ENCODE measurements at places on chromosomes 1 and 21.
A peak's percentile ranks its signal among the peaks of the same experiment; 100 is the strongest.

DNA sequence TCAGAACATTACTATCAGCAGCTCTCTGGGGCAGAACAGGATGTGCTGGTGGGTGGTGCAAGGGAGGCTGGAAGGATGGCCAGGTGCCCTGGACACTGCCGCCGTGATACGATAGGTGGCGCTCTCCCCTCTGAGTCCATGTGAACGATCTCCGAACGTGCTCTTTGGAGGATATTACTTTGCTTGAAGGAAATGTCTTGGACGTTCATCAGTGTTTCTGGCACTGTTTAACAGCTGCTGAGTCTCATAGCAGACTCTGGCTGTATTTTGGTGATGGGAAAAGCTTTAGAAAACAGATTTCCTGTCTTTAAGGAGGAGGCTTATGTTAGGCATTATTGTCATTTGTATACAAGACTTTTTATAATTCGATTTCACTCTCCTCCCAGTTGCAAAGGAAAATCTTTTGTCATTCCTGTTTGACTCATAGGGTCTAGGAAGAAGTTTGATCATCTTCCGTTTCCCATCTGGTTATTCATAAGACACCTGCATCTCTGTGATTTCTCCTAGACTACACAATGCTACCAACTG lies 386.2 kb upstream of the ADGRL2 start:
- H3K27me3 ChIP-seq: no peaks in the 10 kb centered on the region
- no peaks in the 10 kb centered on the region for H3K4me1 ChIP-seq
- H3K36me3 ChIP-seq: no peaks in the 10 kb centered on the region

- no peaks in the 10 kb centered on the region for H3K36me3 ChIP-seq
- no peaks in the 10 kb centered on the region for H3K27me3 ChIP-seq
- peak; percentile 50 for DNase-seq
- H3K4me1 ChIP-seq: peaks cover 38% of the 10 kb centered on the region
- H3K27ac ChIP-seq: peak overlapping the region; percentile 33
These were observed 64.4 kb upstream of the NEK2 start for GRCh38 chr1:211739671-211740411.

- DNase-seq: no peak
- peak overlapping the region; percentile 98 for H3K27ac ChIP-seq
- H3K27me3 ChIP-seq: no peaks in the 10 kb centered on the region
- no peak overlapping the region for H3K4me3 ChIP-seq
These were observed 4.1 kb downstream of the TAGLN2 start for GRCh38 chr1:159921251-159921650.

- DNase-seq: no peak
- H3K36me3 ChIP-seq: no peaks in the 10 kb centered on the region
- no peaks in the 10 kb centered on the region for H3K4me1 ChIP-seq
- H3K27ac ChIP-seq: no peak overlapping the region
- H3K4me3 ChIP-seq: no peak overlapping the region
These were observed 191.8 kb downstream of the TPR start for GRCh38 chr1:186183219-186183618.

- H3K4me1 ChIP-seq: no peaks in the 10 kb centered on the region
- no peak overlapping the region for H3K4me3 ChIP-seq
- no peak overlapping the region for H3K27ac ChIP-seq
- no peaks in the 10 kb centered on the region for H3K27me3 ChIP-seq
- DNase-seq: no peak
These were observed 21.8 kb upstream of the IL20 start for GRCh38 chr1:206843626-206844025.

GRCh38 chr1:225480825-225481434 lies 53.1 kb upstream of the LBR start:
- H3K36me3 ChIP-seq: no peaks in the 10 kb centered on the region
- no peaks in the 10 kb centered on the region for H3K27me3 ChIP-seq
- H3K4me3 ChIP-seq: no peak overlapping the region
- H3K27ac ChIP-seq: no peak overlapping the region
- peak; percentile 66 for DNase-seq
- peaks cover 38% of the 10 kb centered on the region for H3K4me1 ChIP-seq

DNA sequence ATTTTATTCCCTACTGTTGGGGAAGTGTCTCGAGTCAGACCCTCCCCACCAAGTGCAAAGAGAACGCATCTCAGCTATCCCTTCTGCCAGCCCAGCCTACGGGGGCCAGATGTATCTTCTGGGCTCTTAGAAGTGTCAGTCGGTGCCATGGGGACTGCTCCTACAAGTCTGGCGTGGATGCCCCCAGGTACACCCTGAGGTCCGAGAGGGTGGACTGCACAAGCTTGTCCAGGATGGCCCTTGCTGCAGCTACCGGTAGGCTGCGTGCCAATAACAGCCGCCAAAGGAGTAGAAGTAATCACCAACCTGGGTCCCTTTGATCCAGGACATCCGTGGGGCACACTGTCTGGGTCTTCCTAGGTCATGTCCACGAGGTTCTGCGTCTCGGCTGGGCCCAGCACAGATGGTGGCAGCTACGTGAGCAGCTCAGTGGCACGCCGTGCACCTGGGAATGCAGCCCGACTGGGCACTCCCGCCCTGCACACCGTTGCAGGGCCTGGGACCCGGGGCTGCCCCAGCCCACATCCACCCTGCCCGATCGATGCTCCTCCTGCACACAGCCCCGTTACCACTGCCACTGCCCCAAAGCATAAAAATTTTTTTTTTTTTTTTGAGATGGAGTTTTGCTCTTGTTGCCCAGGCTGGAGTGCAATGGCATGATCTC lies 8.8 kb upstream of the SSU72 start:
- no peaks in the 10 kb centered on the region for H3K36me3 ChIP-seq
- H3K4me1 ChIP-seq: no peaks in the 10 kb centered on the region
- H3K27me3 ChIP-seq: peaks cover 2% of the 10 kb centered on the region
- H3K4me3 ChIP-seq: no peak overlapping the region

- no peaks in the 10 kb centered on the region for H3K36me3 ChIP-seq
- no peaks in the 10 kb centered on the region for H3K27me3 ChIP-seq
- no peak for DNase-seq
- H3K4me1 ChIP-seq: no peaks in the 10 kb centered on the region
- no peak overlapping the region for H3K27ac ChIP-seq
These were observed 229.8 kb upstream of the ADAMTS5 start for GRCh38 chr21:27196651-27197050.

- H3K4me3 ChIP-seq: no peak overlapping the region
- no peak for DNase-seq
- no peak overlapping the region for H3K27ac ChIP-seq
- peaks cover 6% of the 10 kb centered on the region for H3K4me1 ChIP-seq
These were observed 24.4 kb downstream of the MPZL1 start for GRCh38 chr1:167746013-167746672.

DNA sequence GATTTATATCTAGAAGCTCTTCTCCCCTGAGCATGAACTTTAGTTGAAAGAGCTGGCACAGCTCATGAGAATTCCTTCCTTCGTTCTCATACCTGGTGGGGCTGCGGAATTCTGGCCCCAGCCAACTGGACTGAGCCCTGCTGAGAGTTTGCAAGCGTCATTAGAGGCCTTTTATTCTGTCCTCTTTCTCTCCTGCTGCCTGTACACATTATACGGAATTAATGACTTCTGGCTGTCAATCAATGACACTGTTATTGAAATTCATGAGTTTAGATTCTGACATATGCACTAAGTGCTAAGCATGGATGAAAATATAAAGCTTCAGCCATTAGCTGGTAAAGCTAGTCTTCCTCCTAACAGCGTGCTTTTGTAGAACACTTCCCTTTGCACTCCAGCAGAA lies 27.5 kb downstream of the KAZN start:
- H3K4me1 ChIP-seq: no peaks in the 10 kb centered on the region
- H3K4me3 ChIP-seq: no peak overlapping the region
- no peaks in the 10 kb centered on the region for H3K36me3 ChIP-seq
- H3K27me3 ChIP-seq: no peaks in the 10 kb centered on the region

DNA sequence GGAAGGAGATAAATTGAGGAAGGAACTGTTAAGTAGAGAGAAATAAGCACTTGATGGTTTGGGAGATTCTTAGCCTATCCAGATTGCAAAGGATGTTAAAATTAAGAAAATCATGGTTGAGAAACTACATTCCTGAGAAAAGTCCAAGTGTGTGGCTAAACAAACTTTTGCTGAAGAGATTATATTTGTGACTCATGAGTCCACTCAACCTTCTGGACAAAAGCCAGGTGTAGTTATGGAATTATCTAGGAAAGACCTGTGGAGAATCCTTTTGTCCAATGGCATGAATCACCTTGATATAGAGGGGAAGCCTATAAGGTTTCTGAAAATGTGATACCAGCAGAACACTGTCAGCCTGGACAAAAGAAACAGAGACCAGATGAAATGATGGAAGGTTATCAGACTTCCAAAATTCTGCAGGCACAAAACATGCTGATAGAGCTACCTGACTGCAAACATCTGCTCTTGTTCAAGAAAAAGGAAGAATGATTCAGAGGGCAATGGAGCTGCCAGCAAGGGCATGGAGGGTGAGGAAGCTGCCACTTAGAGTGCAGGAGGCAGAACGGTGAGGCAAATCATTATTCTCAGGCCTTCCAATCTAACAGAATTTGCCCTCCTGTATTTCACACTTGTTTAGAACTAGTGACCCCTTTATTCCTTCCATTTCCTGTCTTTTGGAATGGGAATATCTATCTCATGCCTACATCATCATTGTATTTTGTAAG lies 300.6 kb upstream of the PRMT6 start:
- no peaks in the 10 kb centered on the region for H3K4me1 ChIP-seq
- no peaks in the 10 kb centered on the region for H3K27me3 ChIP-seq

DNA sequence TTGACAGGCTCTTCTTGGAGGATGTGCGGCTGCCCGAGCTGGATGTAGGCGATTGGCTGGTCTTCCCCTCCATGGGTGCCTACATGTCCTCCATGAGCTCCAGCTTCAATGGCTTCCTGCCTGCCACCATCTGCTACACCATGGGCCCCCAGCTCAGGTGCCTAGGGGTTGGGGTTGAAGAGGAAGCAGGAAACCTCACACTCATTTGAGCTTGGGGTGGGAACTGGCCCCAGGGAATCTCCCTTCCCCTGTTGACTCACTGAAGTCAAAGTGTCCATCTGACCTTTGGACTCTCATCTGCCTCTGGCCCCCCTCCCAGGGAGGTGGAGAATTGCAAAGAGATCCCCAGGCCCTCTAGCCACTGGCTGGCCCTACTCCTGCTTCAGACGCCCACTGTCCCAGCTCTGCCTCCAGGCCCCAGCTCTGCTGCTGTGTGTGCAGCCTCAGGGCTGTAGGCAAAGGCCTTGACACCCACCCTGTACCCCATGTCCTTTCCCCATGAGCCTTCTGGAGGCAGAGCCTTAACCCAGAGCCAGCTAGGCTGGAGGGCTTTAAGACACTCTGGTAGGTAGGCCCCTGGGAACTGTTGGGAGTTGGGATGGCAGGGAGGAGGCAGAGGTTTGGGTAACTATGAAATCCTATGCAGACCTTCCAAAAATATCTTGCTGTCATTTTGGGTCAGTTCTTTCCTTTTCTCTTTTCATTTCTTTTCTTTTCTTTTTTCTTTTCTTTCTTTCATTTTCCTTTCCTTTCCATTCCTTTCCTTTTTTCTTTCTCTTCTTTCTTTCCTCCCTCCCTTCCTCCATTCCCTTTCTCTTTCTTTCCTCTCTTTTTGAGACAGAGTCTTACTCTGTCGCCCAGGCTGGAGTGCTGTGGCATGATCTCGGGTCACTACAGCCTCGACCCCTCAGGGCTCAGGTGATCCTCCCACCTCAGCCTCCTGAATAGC lies 66.9 kb upstream of the TINAGL1 start:
- no peak overlapping the region for H3K27ac ChIP-seq
- no peaks in the 10 kb centered on the region for H3K36me3 ChIP-seq
- H3K4me1 ChIP-seq: peaks cover 10% of the 10 kb centered on the region
- no peak overlapping the region for H3K4me3 ChIP-seq
- no peak for DNase-seq
- no peaks in the 10 kb centered on the region for H3K27me3 ChIP-seq

DNA sequence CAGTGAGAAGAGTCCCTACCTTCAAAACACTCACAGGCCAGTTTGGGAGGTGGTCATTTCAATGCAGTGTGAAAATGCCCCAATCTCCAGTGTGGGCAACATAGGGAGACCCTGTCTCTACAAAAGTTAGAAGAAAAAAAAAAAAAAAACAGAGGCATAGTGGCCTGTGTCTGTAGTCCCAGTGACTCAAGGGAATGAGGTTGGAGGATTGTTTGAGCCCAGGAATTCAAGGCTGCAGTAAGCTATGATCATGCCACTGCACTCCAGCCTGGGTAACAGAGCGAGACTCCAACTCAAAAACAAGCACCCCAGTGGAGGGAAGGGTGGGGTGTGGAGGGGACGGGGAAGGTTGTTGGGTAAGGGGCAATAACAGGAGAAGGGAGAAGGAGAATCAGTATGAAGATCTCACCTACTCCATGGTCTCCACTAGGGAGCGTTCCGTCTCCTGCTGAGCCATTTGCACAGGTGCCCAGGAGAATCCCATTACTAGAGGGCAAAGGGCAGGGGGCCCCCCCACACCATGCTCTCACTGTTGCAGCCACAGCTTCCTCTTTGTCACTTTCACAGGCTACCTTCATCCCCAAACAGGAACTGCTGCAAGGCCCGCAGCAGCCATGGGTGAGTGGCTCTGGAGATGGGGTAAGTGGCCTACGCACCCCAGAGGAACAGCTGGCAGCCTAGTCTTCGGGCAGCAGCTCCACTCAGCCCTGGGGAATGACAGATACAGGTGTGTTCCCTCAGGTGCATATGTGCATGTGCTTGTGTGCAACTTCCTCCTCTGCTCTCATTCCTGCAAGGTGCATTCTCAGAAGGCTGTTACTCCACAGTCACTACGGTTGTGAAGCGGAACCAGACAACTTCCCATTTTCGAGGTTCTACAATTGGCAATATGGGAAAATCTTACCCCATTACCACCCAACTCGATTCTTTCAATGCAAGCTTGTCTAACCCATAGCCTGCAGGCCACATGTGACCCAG lies 87.9 kb upstream of the LYST start:
- H3K36me3 ChIP-seq: no peaks in the 10 kb centered on the region
- DNase-seq: peak; percentile 69
- H3K27ac ChIP-seq: peak overlapping the region; percentile 34
- H3K4me1 ChIP-seq: peaks cover 48% of the 10 kb centered on the region
- no peak overlapping the region for H3K4me3 ChIP-seq
- H3K27me3 ChIP-seq: no peaks in the 10 kb centered on the region

GRCh38 chr1:119811387-119811786 lies at the start of gene REG4:
Gene REG4 (minus strand): TSS chr1:119811460. CDS start chr1:119808769, 2,691 bp downstream.
- DNase-seq: no peak
- no peaks in the 10 kb centered on the region for H3K36me3 ChIP-seq
- peaks cover 4% of the 10 kb centered on the region for H3K27me3 ChIP-seq
- no peak within 1 kb of the TSS for H3K27ac ChIP-seq
- H3K4me1 ChIP-seq: no peaks in the 10 kb centered on the region

GRCh38 chr1:109265016-109265415 lies 15.7 kb downstream of the CELSR2 start:
- H3K4me1 ChIP-seq: peaks cover 7% of the 10 kb centered on the region
- H3K27me3 ChIP-seq: no peaks in the 10 kb centered on the region
- H3K4me3 ChIP-seq: no peak overlapping the region
- no peak overlapping the region for H3K27ac ChIP-seq

DNA sequence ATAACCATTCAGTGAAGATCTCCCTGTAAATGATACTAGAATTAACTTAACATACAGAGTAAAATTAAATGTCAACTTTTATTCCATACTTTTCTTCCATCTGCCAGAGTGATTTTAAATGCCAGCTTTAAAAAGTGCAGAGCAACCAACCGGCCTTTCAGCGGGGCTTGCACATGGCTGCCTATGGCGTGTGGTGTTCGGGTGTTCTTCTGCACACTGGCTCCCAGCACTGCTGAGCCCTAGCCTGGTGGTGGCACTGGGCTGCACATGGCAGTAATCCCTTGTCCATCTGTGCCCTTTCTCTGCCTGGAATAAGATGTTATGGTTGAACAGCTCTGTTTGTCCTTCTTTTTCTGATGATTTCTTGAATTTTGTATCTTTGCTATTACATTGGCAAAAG lies 156.3 kb downstream of the SNX7 start:
- no peaks in the 10 kb centered on the region for H3K4me1 ChIP-seq
- no peak overlapping the region for H3K4me3 ChIP-seq

All from natural killer cell (primary cell).